Astrocyte of the spinal cord (primary cell): ENCODE measurements at places on chromosomes 12 and 14.

- no peak for DNase-seq
Observed at GRCh38 chr12:18951218-18951617, 178.3 kb upstream of the PLEKHA5 start.

DNA sequence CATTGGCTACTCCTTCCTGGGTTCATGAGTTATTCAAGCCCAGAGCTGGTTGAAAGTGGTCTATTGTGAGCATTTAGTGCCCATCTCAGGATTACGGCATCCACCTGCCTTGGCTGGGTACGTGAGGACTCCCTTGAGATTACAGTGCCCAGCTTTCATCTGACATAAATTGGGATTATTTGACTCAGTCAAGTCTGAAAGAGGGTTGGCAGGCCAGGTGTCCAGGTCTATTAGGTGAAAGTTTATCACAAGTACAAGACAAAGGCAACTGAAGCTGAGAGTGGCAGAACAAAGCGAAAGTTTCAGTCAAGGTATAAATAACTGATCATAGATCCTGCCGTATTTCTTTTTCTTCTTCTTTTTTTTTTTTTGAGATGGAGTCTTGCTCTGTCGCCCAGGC lies 84.6 kb upstream of the ATF7IP start:
- DNase-seq = no peak

DNA sequence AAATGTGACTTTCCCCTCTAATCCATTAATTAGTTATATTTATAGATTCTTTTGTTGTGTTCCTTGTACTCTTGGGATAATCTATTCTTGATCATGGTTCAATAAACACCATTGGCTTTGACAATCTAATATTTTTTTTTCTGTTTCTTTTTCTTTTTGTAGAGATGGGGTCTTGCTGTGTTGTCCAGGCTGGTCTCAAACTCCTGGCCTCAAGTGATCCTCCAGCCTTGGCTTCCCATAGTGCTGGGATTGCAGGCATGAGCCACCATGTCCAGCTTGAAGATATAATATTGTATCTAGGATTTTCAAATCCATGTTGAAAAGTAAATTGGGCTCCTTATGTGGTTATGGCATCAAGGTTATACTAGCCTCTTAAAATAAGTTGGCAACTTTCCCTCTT lies 6.2 kb downstream of the DNAL1 start:
- no peak for DNase-seq

GRCh38 chr12:101243074-101243473 lies 33.0 kb upstream of the SLC5A8 start:
- DNase-seq = no peak

DNA sequence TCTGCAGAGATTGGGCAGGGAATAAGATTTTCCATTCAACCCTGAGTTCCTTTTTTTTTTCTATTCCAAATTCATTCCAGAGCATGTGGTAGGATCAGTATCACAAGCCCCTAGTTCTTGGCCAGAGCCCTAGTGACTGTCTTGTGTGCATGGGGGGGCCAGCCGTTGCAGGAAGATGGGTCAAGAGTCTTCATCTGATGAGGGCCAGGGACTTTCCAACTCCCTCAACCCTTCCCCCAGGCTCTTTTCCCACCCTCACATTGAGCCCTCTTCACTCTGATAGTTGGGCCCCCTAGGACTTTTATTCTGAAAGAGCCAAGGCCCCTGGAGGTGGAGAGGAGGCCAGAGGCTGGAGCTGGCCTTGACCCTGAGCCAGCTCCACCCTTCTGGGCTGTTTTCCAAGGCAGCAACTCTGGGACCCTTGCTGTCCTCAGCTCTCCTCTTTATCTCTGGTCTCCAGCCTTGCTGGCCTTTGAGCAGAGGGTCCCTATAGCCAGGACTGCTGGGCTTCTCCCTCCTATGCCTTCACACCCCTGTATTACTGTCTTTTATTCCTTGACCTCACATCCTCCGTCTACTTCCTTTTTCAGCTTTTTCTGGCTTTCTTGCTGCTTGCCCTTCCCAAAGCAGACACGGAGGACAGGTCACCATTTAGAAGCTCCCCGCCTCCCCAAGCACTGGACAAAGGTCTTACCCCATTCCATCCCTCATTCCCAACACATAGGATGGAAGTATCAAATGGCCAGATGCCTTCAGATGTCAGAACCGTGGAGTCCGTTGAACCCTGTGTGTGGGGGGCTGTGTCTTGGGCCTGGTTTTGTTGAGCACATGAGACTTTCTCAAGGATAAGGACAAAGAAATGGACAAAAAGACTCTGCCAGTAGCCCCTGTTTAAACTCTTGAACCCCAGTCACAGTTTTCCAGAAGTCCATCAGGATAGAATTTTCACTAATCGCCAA lies 5.6 kb downstream of the RBP5 start:
- no peak for DNase-seq

- DNase-seq = no peak
Observed at GRCh38 chr12:1338483-1339177, 255.8 kb downstream of the FBXL14 start.

- DNase-seq = peak; percentile 89
Observed at GRCh38 chr12:109888179-109889020, 8.1 kb upstream of the GLTP start.

- no peak for DNase-seq
Observed at GRCh38 chr14:96221109-96221650, 16.5 kb downstream of the BDKRB2 start.

GRCh38 chr12:99436584-99436983 lies 211.0 kb upstream of the GARIN6 start:
- DNase-seq = no peak

- DNase-seq = no peak
Observed at GRCh38 chr12:100867639-100868393, 73.2 kb downstream of the ANO4 start.

DNA sequence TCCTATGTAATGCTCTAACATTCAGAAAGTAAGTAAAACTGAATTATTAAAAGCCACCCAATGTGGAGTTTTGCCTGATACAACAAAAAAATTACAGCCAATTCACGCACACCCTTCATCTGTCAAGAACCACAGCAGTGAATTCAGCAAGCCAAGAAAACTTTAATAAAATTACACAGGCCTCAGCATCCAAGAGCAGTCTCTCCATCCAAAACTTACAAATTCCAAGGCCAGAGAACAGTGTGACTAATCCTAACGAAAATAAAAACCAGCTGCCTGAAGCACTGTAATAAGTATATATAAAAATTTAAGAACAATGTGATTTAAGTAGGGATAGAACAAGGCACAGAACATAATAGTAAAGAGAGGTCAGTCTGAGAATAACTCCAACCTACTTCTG lies 54.2 kb downstream of the SIX6 start:
- peak; percentile 78 for DNase-seq

DNA sequence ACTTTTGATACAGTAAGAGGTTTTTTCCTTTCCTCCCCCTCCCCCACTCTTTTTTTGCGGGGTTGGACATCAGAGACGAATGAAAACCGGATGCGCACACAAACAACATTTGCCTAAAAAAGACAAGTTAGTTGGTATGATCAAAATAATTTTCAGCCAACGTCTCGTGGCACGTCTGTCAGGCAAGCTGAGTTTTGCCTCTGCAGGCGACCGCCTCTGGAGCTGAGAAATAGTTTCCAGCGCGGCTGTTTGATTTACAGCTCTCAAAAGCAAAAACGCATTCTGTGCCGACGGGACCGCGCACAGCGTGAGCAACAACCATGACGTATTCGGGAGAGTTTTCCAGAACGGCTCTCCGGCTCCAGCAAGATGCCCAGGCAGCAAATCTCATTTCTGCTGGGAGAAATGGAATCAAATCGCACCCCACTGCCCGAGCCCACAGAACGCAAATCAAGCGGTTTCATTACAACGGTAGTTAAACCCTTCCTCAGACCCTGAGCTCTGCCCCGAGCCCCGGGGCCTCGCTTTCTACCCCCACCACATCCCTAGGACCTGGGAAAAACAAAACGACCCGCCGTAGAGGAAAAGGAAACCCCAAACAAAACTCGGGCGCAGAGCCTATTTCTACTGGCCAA lies 14.2 kb upstream of the CALM1 start:
- peak; percentile 85 for DNase-seq

- DNase-seq = no peak
Observed at GRCh38 chr14:60277605-60278190, 28.7 kb downstream of the PPM1A start.

DNA sequence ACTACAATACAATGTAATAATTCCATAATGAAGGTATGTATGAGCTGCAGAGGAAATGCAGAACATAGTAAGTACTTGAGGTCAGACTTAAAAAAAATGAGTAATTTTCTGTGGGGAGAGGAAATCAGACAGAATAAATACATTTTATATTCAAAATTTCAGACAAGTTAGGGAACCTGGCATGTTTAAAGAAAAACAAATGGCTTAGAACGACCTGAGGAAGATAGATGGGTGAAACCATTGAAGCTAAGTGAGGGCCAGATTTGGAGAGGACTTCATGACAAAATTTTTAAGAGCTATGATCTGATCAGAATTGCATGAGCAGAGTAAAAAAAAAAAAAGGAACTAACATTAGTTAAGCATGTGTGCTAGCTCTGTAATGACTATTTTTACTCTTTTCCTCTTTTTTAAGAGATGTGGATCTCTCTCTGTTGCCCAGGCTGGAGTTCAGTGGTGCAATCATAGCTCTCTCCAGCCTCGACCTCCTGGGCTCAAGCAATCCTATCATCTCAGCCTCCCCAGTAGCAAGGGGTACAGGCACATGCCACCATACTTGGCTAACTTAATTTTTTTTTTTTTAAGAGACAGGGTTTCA lies 157.6 kb upstream of the PDE3A start:
- DNase-seq = no peak

- DNase-seq = no peak
Observed at GRCh38 chr12:112936927-112937326, 1.3 kb upstream of the OAS3 start.

GRCh38 chr12:116864371-116865160 lies 16.7 kb downstream of the HRK start:
- DNase-seq = peak; percentile 62

- no peak for DNase-seq
Observed at GRCh38 chr12:24396224-24396623, 446.8 kb upstream of the SOX5 start.

DNA sequence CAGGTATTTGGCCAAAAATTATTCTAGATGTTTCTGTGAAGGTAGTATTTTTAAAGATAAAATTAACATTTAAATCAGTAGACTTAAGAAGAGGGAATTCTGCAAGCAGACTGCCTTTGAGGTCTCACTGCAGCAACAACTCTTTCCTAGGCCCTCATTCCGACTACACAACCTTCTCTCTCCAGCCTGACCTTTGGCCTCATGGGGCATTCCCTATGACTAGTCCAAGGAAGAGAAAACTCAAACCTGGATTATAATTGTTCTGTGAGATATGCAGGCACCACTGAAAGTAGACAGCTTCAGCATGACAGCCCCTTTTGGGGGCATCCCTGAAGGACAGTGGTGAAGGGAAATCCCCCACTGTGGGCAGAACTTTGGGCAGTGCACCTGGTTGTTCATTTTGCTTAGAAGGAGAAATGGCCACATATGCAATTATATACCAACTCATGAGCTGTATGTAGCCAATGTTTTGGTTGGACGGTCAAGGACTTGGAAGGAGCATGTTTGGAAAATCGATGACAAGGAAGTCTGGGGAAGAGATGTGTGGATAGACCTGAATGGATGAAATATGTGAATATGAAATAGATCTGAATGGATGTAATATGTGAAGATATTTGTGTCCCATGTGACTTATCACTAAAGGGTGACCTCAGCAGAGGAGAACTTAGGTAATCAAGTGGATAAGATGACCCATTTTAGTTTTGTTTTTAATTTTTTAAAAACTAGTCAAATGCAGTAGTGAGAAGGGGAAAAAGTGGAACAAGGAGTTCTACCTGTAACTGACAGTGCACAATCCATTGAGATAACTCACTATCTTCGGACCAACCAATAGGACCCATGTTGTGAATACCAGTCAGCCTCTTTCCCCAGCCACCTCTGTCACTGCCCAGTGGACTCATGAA lies 233.3 kb upstream of the FOXN3 start:
- no peak for DNase-seq

DNA sequence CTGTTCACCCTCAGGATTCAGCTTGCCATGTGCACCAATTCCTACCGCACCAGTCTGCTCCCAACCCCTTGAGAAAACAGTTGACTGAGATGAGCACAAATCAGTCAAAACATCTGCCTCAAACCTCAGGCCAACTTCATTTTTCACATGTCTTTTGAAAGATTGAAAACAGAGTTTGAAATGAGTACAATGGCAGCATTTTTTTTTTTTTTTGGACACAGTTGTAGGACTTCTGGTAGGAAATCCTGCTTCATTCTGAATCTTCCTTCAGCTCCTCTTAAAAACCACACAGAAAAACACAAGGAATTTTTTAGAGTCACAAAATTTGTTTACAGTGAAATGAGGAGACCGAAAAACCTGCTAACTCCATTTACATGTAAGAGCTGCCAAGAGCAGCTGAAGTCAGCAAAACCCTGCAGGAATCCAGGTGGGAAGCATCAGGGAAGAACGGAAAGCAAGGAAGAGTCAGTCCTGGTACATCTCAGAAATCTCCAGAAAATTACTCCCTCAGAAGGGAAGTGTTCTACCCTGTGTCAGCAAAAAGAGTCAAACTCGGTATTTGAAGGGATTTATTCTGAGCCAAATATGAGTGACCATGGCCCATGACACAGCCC lies 100.3 kb upstream of the TMTC1 start:
- DNase-seq = no peak

DNA sequence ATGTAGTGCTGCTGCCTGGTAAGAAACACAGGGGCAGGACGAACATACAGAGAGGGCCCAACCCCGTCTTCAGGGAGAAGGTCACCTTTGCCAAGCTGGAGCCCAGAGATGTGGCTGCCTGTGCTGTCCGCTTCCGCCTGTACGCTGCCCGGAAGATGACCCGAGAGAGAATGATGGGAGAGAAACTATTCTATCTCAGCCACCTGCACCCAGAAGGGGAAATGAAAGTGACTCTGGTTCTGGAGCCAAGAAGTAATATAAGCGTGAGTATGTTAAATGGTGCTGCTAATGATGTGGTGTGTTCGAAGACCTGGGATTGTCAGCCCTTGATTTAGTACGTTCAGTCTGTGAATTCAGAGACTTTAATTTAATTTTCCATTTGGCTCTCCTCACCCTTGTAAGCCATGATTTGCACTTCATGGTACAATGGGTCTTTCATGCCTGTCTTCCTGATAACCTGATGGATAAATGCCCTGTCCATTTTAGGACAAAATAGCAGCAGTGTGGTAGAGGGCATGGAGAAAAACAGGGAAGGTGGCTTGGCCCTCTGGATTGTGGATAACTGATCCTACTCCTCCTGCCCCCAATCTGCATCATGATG lies 318.9 kb downstream of the SNAPC1 start:
- DNase-seq = no peak

GRCh38 chr12:27571463-27571862 lies 47.5 kb downstream of the PPFIBP1 start:
- DNase-seq = peak; percentile 96

DNA sequence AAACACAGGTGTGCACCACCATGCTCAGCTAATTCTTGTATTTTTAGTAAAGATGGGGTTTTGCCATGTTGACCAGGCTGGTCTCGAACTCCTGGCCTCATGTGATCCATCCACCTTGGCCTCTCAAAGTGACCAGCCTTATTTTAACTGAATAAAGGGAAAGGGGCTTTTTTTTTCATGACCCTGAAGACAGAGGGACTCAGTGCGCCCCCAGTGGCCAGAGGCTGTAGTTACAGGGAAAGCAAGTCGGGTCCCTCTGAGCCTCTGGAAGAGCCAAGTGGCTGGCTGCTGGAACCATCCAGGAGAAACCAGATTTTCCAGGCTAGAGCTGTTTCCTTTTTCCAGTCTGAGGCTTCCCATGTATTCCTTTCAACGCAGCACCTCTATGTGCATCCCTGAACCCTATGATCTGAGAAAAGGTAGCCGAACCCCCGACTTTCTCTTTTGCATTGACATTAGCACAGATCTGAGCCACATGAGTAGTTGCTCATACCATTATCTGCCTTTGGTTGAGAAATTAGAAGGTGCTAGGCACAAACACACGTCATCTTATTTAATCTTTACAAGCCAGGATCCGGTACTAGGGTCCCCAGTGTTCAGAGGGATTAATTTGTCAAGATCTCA lies 342.7 kb downstream of the CACNA1C start:
- peak; percentile 32 for DNase-seq
